Left lobe of liver (tissue), 2 donors: ENCODE measurements at places on chromosomes 4 and X.

- DNase-seq, result no peak
These were observed 806.0 kb downstream of the ADGRL3 start for GRCh38 chr4:62006108-62006507.

DNA sequence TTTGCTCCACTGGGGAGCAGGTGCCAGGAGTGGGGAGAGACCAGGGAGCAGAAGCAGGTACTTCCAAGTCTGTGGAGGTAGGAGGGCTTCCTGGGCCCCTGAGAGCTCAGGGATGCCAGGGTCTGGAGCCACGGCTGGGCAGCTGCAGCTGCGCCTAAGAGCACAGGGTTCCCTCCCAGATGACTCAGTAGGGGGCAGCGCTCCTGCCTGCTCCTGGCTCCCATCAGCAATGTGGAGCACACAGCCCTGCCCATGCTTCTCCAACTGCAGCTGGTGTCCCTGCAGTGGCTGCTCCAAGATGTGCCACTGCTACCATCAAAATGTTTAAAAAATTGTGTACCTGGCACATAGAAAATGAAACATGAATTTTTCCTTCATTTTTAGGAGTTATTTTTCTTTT lies 1028.2 kb downstream of the PCDH7 start:
- no peak for DNase-seq

GRCh38 chr4:55781812-55782211 lies 37.8 kb upstream of the EXOC1L start:
- no peak for DNase-seq

DNA sequence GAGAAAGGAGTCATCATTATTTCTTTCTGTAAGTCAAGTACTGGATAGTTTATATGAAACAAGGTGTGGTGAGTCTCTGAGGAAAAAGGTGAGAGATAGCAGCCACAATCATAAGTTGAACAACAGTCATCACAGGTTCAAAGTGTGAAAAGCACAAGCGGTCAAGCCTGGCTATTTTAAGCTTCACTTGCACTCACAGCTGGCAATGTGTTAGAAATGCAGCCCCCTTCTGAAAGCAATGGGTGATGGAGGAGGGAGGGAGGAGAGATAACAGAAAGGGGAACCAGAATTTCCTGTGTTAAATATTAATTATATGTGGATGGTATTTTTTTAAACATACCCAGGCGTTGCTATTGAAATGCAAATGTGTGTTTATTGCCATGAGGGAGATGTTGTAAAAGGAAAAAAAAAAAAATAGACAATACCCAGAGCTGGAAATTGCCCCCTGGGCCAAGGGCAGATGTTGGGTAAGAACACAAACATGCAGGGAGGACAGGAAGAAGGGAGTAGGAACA lies 26.9 kb upstream of the BMP3 start:
- DNase-seq, result no peak

- peak; percentile 53 for DNase-seq
These were observed 30.1 kb downstream of the NOP14 start for GRCh38 chr4:2932951-2933565.

GRCh38 chrX:10395643-10396042 lies 224.7 kb downstream of the MID1 start:
- DNase-seq, result no peak

GRCh38 chr4:38669208-38669607 lies 5.2 kb downstream of the KLF3 start:
- DNase-seq, result no peak

DNA sequence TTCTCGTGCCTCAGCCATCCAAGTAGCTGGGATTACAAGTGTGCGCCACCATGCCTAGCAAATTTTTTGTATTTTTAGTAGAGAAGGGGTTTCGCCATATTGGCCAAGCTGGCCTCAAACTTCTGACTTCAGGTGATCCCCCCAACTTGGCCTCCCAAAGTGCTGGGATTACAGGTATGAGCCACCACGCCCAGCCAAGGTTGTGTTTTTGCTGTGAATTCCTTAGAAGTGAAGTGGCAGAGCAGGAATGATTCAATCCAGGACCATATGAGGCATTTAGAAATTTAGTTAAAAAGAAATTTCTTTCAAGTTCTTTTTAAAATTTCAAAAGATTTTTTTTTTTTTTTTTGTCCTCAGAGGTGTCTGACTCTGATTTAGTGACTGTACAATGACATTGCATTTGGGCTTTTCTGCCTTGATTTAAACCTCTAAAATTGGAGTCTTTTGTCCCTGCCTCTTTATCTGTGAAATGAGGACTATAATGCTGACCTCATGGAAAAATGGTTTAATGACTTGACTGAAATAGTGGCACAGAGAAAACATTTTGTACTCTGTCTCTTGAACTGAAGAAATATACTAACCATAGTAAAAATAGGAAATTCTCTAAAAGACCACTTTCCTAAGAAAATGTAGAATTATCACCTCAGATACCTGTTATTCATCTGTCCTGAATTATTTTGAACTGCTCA lies 59.9 kb downstream of the CXCL13 start:
- no peak for DNase-seq

DNA sequence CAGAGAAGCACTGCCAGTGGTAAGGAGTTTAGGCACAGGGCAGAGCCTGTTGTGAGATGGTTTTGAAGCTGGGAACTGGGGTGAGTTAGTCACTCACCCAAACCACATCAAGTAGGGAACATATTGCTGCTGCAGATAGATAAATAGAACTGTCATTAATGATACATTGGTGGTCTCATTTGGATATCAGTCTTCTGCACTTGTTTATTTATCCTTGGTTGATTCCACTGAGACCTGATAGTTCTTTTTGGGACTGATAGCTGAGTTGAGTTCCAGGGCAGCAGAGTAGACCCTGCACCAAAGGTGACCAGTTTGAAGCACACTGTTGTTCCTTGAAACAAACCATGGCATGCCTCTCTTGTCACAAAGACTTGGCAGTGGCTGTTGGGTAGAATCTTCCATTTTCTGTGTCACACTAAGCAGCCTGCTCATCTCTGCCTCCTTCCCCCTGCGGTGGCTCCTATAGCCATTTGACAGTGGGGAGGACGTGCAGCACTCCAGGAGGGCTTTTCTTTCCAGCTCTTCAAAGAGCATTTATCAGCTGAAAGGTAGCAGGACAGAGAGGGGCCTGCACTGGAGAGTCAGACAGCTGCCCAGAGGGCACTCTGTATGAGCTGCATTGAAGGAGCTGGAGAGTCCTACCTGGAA lies 59.7 kb upstream of the TMEM164 start:
- DNase-seq, result no peak

DNA sequence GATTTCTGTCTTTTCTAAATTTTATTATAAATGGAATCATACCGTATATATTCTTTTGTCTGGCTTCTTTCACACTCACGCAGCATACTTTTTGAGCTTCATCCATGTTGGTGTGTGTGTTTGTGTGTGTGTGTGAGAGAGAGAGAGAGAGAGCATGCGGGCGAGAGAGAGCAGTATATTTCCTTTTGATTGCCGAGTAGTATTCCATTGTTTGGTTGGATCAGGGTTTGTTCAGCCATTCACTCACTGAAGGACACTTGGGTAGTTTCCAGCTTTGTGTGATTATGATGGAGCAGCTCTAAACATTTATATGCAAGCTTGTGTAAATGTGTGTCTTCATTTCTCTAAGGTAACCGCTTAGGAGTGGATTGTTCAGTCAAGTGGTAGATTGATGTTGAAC lies 3.1 kb upstream of the L1CAM start:
- no peak for DNase-seq

DNA sequence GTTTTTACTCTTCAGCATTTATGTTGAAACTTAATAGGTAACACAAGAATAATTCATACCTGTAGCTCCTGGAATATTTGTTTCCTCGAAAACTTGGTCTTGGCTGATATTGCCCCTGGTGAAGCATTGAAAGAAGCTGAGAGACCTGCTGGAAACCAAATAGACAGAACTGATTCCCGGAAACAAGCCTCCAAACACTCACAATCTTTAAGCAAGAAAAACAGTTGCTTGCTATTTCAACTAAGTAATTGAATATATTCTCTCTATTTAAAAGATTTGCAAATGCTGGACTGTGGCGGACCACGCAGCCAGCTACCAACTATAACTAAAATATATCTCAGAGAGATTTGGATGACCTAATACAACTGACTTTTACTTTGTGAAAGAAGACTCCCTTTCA lies 3.6 kb downstream of the PCDH18 start:
- no peak for DNase-seq

DNA sequence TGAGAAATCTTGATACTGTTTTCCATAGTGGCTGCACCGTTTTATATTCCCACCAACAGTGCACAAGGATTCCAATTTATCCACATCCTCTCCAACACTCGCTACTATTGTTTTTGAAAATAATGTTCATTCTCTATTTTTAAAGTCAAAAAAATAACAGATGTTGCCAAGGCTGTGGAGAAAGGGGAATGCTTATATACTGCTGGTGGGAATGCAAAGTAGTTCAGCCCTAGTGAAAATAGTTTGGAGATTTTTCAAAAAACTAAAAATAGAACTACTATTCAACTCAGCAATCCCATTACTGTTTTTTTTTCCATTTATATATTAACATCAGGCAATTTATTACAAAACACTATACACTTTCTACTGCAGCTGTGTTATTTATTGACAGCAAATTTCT lies 208.7 kb downstream of the CBLL2 start:
- no peak for DNase-seq

GRCh38 chr4:30950737-30951136 lies 230.6 kb downstream of the PCDH7 start:
- DNase-seq, result no peak

- no peak for DNase-seq
These were observed 715 bp downstream of the ZMAT1 start for GRCh38 chrX:101931136-101931487.
